KBM-7 (cell line): ENCODE measurements at places on chromosomes 7 and 10.
A peak's percentile ranks its signal among the peaks of the same experiment; 100 is the strongest.

DNA sequence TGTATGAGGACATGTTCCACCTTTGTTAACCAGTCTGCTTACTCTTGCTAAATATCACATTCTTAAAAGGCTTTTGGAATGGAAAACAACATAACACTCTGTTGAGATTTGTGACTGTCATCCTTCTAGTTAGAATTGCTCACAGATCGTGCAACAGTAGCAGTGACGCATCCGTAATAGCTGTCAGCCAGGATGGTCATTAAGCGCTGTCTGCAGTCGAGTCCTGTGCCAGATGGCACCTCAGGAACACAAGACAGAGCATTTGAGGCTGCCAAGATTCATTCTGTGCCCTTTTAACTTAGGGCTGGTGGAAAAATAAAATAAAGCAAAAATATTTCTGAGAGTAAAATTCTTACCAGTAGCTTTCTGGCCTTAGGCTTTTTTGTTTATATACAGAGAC, 348.6 kb downstream of the ANKRD7 start:
- no peak for DNase-seq

GRCh38 chr10:57338823-57339558, 928.7 kb downstream of the IPMK start:
- DNase-seq = peak; percentile 34

DNA sequence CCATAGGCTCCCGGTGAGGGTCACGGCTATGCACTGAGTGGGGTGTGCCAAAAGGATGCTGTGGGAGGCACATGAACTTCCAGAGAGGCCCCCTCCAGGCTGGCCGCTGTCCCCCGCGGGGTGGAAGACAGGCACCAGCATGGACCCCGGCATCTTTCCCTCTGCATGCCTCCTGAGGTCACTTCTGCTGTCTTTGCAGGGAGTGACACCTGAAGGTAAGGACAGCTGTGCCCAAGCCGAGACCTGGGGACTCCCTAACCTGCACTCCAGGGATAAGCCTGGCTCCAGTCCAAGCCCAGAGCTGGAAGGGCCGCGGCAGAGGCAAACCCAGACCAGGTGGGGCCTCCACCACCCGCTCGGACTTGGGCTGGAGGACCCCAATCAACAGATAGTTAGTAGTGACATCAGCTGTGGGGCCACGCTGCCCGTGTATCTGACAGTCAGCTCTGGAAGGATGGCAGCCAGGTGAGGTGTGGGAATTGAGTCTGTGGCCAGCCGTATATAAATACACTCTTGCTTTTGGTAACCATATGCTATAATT, 340.7 kb upstream of the MKI67 start:
- no peak for DNase-seq

DNA sequence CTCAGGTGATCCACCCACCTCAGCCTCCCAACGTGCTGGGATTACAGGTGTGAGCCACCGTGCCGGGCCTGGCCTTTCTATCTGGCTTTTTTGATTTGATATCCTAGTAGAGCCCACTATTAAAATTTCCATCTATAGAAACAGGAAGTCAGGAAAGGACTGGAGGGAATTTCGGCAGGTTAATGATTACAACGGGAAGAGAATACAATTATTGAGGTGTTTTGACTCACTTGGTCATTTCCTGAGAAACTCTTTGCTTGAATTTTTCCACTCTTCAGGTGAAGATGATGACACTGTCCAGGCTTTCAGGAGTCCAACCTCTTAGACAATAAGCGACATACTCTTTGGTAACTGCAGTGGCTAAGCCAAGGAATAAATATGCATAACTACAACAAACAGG, 1.1 kb upstream of the MKLN1 start:
- no peak for DNase-seq

DNA sequence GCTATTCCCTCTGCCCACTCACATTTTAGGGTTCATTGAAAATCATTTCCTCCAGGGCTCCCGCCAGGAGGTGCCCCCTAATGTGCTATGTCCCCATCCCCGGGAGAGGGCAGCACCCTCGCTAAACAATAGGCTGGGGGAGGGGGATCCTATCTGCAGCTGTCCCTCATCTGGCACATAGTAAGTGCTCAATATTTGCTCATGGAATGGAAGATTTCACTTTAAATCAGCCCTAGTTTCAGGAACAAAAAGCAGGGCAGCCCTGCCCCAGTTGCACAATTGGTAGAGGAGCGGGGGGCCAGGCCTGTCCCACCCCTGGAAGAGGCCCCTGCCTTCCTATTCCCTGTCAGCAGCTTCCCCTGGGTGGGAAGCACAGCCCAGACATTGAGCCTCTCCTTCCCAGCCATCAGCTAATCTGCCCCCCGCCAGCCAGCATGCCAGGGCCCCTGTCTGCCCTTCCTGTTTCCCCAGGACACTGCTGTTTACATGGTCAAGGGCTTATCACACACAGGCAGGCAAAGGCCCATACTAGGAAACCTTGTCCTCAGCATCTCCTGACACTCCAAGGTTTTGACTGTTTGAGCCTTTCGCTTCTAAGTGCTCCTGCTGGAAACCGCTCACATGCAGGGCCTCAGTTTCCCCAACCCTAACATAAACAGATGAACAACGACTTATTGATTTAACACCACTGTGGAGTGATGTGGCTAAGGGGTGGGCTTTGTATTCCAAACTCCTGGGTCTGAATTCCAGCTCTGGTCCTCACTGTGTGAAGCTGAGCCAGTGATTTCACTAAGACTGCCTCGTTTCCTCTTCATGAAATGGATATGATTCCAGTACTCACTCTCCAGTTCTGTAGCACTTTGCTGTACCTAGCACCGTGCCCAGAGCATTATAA, 130.7 kb upstream of the ZMIZ1 start:
- no peak for DNase-seq

GRCh38 chr7:112184455-112184854, 21.7 kb downstream of the DOCK4 start:
- no peak for DNase-seq

DNA sequence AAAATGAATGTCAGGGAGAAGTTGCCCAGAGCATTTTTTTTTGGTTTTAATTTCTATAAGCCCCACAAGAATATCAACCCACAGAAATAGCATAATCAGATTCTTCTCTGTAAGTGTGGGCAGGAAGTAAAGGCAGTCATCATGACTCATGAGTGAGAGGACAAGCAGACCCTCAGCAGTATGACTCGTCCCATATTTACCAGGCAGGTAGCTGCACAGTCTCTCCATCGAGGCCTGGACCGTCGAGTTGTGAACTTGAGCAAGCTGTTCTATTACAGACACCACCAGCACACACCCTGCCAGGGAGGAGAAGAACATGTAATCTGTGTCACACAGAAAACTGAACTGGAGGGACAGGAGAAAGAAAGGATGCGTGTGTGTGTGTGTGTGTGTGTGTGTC, 37.8 kb downstream of the AOAH start:
- no peak for DNase-seq

- DNase-seq = no peak
Measured at GRCh38 chr10:26528715-26529393, 90.7 kb downstream of the APBB1IP start.

GRCh38 chr7:151692721-151693120, 173.0 kb upstream of the RHEB start:
- no peak for DNase-seq

DNA sequence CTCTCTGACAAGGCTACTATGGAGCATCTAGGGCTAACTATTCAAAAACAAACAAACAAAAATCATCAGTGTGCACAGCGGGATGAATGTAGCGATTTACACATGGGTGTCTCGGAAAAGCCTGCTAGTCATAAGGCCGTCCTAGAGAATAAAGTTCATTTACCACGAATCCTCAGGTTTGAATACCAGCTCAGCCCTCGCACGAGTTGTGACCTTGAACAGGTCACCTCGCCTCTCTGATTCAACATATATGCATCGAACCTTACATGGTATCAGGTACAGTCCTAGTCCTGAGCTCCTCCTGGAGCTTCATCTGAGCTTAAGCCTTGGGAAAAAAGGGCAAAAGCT, 572 bp downstream of the ATP5MF start:
- no peak for DNase-seq

- DNase-seq = no peak
Measured at GRCh38 chr10:90860790-90861189, 3.0 kb upstream of the HTR7 start.

- no peak for DNase-seq
Measured at GRCh38 chr7:151818674-151819519, 58.0 kb downstream of the PRKAG2 start.

DNA sequence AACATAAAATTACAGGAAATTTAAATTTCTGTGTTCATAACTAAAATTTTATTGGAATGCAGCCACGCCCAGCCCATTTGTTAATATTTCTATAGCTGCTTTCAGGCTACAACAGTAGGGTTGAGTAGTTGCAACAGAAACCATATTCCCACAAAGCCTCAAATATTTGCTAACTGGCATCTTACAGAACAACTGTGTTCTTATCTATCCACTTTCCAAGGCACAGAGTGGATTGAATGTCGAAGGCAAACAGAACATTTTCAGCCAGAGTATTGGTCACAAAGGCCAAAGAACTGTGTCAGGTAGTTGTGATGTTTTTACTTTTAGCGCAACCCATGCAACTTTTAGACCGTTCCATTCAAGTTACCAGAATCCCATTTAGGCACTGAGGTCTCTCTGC, 51.1 kb upstream of the OPN4 start:
- no peak for DNase-seq

GRCh38 chr7:5693529-5693928, 87.9 kb downstream of the RNF216 start:
- DNase-seq = peak; percentile 90

DNA sequence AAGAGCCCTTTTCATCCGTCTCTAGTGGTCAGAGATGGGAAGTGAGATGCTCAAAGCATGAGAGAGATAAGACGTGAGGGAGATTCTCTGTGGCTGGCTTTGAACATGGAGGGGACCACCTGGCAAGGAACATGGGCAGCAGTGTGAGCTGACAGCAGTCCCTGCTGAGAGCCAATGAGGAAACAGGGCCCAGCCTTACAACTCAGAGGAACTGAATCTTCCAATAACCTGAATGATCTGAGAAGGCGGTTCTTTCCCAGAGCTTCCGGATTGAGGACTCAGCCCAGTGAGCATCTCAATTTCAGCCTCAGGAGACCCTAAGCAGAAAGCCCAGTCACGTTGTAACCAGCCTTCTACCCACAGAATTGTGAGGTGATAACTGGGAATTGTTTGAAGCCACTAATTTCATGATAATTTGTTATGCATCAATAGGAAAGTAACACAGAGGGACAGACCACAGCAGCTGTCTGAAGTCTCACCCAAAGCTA, 33.9 kb upstream of the IKZF1 start:
- no peak for DNase-seq

DNA sequence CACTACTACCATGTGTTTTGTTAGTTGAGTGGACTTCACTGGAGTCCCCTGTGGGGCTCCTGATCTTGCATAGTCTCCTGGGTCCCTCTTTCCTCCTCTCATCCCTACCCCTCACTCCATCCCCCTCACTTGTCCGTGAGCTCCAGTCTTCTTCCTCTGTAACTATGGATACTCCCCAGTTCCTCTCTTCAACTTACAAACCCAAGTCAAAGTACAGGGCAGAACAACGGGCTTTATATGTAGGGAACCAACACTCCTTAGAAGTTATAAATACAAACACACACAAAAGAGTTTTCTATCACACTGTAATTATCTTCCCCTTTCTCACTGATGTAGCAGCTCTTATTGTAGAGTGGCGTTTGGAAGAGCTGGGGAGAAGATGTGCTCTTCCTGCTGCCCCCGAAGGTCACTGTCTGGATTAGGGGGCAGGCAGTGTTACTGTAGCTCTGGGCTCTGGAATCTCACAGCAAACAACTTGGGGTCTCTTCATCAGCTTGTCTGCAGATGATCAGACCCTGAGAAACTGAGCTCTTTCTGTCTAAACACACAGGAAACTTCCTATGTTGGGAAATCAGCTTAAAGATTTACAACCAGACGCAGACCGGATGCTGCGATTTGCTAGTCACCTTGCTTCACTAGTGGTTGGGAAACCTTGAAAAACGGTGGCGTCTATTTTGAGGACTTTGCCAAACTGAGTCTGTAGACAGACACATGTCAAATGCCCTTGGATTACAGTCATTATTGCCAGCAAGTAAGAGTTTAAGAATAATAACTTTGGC, 13.6 kb downstream of the SNX10 start:
- peak; percentile 71 for DNase-seq

GRCh38 chr7:24477398-24478136, 95.7 kb upstream of the PALS2 start:
- no peak for DNase-seq

DNA sequence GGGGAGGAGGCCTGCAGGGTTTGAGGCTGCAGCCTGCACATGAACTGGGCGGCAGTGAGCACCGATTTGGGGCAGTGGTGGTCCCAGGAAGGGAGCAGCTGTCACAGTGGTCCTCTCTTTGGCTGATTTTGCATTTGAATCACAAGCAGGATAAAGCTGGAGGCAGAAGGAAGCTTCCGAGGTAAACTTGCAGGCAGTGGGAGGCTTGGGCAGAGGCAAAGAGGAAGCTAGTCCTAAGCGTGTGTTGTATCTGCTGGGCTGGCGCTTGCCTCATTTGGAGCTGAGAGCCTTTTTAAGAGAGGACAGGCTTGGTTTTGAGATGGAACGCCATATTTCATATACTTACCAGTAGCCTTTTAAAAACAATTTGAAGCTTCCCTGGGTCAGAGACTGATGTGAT, 177.2 kb upstream of the PODXL start:
- DNase-seq = no peak

- no peak for DNase-seq
Measured at GRCh38 chr7:1671594-1672451, 1.7 kb downstream of the ELFN1 start.

GRCh38 chr10:46171661-46172060, 115.1 kb upstream of the ANTXRL start:
- DNase-seq = no peak
